ENCODE measurements at places on chromosomes 12 and 14.
A peak's percentile ranks its signal among the peaks of the same experiment; 100 is the strongest.

DNA sequence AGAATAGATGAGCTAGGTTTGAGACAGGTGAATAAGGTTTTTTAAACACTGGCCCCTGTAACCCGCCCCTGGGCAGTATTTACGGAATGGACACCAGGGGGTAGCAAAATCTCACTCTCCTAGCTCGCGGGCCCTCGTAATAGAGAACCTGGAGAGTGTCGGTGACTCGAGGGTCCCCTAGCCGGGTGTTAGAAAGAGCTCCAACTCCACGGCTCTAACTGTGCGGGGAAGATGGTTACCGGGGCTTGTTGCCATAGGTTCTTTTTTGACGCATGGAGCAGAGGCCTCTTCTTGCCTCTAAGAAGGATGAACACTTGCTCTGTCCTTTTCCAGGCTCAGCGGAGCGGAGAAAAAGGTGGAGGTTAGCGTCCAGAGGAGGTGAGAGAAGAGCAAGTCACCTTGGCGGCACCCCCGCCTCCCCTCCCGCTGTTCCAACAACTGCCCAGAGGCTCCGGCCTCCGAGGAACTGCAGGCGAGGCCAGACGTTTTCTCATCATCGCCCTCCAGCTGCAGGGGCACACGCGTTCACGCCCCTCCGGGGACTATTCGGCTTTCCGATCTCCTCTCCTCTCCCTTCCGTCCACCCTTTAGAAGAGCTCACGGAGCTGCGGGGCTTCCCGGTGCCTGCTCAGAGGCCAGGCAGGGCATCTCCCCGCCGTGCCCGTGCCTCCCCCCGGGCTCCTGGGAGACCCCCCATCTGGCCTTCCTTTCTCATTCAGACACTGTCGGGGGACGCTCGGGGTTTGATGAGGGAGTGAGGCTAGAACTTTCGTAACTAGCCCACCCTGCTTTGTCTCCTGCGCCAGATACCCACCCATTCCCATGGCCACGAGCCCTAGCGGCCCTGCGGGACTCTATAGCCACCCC lies 1.4 kb upstream of the ARHGEF40 start:
- no peak for DNase-seq

DNA sequence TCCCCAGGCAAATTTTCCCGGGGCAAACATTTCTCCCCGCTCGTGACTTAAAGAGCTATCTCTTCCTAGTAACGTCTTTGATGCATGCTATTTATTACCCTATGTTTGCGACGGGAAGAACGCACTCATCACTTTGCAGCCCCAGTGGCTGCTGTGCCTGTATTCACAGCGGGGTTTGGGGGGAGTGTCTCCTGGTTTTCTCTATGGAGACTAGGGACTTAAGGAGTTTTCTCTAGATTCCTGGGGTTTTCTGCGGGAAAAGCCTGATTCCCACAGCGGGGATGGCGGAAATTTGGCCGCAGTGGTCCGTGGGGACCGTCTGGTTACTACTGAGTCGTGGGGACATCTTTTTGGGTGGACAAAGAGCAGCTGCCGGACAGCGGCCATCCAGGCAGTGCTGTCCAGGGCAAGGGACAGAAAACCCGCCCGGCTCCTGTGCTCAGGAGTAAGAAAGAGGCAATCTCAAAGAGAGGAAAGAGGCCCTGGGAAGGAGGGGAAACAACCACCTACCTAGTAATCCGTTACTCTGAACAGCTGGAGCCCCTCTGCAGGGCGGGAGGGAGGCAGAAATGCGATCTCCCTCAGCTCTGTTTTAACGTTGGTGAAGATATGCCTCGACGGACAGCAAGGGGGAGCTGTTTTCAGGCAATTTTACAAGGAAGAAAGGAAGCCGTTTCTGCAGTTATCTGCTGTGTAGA lies 771 bp upstream of the AVPR1A start:
- DNase-seq, result peak; percentile 14

DNA sequence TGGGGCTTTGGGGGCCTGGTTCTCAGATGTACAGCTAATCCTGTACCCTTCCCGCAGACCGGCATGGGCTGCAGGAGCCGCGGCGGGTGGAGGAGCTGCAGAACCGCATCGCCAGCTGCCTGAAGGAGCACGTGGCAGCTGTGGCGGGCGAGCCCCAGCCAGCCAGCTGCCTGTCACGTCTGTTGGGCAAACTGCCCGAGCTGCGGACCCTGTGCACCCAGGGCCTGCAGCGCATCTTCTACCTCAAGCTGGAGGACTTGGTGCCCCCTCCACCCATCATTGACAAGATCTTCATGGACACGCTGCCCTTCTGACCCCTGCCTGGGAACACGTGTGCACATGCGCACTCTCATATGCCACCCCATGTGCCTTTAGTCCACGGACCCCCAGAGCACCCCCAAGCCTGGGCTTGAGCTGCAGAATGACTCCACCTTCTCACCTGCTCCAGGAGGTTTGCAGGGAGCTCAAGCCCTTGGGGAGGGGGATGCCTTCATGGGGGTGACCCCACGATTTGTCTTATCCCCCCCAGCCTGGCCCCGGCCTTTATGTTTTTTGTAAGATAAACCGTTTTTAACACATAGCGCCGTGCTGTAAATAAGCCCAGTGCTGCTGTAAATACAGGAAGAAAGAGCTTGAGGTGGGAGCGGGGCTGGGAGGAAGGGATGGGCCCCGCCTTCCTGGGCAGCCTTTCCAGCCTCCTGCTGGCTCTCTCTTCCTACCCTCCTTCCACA lies 7.6 kb downstream of the NR4A1 start:
- DNase-seq, result no peak

- DNase-seq, result peak; percentile 72
Measured at GRCh38 chr14:53368711-53369201, 215.6 kb upstream of the DDHD1 start.

DNA sequence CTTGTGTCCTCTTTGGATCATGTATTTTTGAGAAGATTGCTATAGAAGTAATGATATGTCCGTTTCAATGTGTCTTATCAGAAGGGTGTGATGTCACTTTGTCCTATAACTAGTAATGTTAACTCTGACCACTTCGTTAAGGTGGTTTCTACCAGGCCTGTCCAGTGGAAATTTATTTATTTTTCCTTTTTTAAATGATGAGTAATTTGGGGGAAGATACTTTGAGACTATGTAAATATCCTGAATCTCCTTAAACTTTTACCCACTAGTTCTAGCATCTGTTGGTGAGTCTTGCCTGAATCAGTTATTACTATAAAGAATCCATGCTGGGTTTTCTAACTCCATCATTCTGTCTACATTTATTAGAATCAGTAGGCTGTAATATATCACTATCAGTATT lies 15.3 kb downstream of the EP400 start:
- DNase-seq, result no peak

GRCh38 chr12:133130038-133130807 lies at the start of the genes ZNF10 and ZNF891:
TSS of gene ZNF10 (plus strand) at chr12:133130627. CDS start at chr12:133144493, 13,866 bp downstream.
TSS of gene ZNF891 (minus strand) at chr12:133130274. CDS start at chr12:133121918, 8,356 bp downstream.
- peak; percentile 93 for DNase-seq

GRCh38 chr12:56922031-56922430 lies 12.2 kb downstream of the SDR9C7 start:
- no peak for DNase-seq

DNA sequence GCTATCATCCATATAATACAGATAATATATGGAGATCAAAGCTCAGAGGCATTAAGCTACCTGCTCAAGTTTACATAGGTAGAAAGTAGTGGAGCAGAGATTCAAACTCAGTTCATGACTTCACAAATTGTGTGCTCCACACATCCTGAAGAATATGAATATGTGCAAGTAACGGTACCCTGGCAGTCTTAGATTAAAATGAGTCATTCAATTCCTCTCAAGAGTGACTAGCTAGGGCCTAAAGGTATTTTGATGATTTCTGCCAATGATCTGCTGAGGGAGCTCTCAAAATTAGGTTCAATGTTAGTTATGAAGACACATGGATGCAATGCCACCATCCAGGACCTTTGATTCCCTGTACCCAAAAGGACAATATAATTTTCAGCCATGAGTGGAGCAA lies 58.9 kb downstream of the GRIP1 start:
- no peak for DNase-seq

GRCh38 chr14:97707603-97708002 lies 910.4 kb downstream of the VRK1 start:
- DNase-seq, result no peak

DNA sequence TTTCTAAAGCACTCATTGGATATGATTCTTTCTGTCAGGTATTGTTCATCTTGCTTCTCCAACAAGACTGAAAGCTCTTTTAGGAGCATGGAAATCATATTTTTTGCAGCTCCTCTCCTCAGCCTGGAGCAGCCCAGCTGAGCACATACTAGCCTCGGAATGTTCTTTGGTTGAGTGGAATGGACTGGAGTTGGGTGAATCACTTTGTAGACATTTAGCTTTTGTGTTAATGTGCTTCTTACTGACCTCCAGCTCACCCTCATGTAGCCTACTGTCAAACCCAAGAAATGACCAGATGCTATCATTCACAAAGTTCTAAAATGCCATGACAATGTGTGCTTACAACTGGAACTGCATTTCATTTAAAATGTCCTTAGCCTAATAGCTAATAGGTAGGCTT lies 161.1 kb downstream of the NUAK1 start:
- DNase-seq, result peak; percentile 58

DNA sequence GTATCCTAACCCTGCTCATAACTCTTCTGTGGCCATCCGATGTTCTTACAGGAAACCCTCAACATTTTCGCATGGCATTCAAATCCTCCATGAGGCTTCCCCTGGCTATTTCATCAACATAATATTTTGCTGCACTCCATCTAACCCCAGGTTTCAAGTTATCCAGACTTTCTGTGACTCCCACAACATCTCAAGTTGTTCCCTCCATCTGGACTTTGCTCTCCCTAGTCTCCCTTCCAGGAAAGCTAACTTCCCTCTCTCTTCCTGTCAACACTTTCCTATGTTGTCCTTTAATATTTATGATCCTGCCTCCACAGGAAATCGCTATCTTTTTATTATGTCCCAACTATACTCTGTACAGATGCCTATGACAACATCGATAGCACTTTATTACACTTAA lies 146.1 kb downstream of the METTL25 start:
- no peak for DNase-seq

- no peak for DNase-seq
Measured at GRCh38 chr12:14193639-14194038, 171.8 kb upstream of the ATF7IP start.

GRCh38 chr12:65658360-65658759 lies 165.9 kb upstream of the HMGA2 start:
- DNase-seq, result no peak

GRCh38 chr12:68185598-68185997 lies 26.1 kb upstream of the IFNG start:
- no peak for DNase-seq

DNA sequence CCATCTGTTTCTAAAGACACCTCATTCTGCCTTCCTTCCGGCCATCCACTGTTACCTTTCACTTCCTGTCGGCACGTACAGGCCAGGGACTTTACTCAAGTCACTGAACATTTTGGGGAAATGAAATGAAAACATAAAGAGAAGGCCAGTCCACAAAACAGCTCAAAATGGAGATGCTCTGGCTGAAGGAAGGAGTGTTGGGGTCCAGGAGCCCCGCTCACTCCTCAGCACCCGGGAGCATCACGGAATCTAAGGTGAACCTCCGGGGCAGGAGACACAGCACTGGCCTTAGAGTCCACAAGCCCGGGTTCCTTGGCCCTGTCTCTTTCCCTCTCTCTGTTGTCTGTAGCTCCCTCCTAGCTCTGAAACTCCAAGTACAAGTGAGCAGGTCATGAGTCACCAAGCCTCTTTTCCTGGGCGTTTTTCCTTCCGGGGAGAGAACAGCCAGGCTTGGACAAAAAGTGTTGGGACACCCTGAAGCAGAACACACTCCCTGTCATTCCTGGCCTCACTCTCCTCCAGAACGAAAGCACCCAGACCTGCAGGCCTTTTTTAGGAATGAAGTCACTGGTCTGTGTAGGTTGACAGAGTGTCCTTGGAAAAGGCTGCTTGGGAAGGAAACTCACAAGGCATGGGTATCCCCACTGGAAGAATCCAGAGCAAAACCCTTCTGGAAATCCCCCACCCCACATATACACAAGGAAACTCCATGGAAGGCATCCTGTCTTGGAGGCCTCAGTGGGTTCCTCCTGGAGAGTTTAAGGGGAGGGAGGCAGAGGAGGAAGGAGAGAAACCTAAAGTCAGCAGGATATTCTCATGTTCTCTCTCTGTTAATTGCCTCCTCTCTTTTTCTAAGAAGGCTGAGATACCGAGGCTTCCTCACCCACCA lies 245.3 kb downstream of the ZFP36L1 start:
- DNase-seq, result peak; percentile 77

DNA sequence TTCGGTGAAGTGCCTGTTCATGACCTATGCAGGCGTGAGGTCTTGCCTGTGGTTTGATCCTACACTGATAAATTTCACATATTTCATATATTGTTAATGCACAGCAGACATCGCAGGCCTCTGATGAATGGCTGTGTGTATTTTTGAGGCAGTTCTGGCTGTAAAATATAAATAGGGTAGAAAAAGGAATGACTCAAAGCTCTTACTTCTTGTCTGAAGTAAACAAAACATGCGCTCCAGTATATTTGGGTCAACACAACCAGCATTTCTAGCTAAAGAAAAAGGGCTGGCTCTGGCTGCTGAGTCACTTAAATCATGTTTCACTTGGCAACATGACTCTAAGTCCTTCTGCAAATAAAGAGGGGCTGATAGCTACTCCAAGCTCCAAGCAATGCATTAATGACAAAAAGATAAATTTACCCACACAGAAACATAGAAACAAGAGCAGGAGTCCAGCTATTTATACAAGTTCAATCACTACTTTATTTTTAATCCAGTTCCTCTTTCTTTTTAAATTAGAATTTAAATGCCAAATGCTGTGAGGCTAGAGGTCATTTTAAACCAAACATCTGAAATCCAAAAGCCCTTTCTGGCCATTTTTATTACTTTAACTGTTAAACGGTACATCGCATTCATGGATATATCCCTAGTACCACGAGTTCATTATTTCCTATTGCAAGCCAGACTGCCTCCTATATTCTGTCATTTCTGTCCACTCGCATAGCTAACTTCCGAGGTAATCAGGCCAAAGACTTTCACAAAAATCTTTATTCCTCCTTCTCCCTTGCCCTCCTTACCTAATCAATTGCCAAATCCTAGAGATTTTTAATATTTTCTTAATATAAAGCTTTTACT lies 54.3 kb upstream of the TMCC3 start:
- peak; percentile 17 for DNase-seq

DNA sequence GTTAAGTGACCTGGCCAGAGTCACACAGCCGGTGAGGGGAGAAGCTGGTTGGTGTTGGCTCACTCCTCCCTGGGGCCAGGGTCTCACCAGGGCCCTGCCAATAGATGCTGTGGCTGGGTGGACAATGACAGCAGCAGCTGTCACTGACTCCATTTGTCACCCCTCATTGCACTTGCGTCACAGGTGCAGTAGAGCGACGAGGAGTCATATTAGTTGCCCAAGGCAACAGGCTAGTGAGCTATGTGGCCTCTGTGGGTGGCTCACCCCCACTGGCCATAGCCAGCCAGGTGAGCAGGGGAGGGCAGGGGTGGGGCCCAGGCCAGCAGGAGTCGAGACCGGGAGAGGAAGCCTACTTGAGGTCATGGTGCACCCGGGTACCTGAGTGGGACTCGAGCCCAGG lies 9.7 kb downstream of the SLC25A47 start:
- no peak for DNase-seq
